ENCODE measurements at places on chromosomes 6 and 20.

GRCh38 chr20:12936524-12936923 lies 72.2 kb upstream of the SPTLC3 start:
- no peak for DNase-seq

- DNase-seq = peak; percentile 20
Observed at GRCh38 chr6:121771937-121772720, 336.7 kb downstream of the GJA1 start.

- no peak for DNase-seq
Observed at GRCh38 chr20:11851646-11852045, 66.0 kb upstream of the BTBD3 start.

GRCh38 chr6:119929121-119929520 lies 579.6 kb upstream of the MAN1A1 start:
- no peak for DNase-seq

GRCh38 chr6:47727391-47727790 lies 29.0 kb downstream of the ADGRF4 start:
- no peak for DNase-seq

- DNase-seq = no peak
Observed at GRCh38 chr6:91476000-91476399, 889.1 kb upstream of the MAP3K7 start.

DNA sequence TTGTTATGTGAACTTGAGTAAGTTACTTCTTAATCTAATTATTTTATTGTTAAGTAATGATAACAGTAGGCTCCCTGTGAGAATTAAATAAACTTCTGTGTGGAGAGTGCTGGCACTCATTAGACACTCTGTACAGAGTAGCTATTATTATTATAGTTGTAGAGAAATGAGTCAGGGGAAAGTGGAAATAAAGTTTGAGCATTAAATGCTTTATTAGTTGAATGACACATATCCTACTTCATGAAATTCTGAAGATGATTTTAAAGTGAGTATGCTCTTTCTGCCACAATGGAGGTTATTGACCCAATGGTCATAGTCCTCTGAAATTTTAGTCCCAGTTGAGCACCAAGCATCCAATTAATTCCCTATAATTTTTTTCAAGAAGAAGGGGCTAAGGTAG lies 5.9 kb downstream of the ECI2 start:
- no peak for DNase-seq

DNA sequence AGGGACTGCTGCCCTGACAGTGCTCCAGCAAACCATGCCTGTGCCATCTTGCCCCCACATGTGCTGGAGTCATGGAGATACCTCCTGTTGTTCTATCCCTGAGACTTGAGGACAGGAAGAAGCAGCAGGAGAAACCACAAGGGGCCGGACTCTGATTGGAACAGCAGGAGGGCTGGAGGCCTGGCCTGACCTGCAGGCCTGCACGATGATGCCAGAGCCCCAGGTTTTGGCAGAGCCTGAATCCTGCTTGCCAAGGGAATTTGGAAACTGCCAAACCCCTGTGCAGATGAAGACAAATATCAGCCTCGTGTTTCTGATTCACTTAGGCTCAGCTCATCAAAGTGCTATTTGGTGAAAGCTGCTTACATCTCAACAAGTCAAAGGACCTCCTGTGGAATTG lies 177.6 kb downstream of the MAFB start:
- no peak for DNase-seq

GRCh38 chr6:118705544-118706491 lies 54.4 kb upstream of the CEP85L start:
- DNase-seq = peak; percentile 47

DNA sequence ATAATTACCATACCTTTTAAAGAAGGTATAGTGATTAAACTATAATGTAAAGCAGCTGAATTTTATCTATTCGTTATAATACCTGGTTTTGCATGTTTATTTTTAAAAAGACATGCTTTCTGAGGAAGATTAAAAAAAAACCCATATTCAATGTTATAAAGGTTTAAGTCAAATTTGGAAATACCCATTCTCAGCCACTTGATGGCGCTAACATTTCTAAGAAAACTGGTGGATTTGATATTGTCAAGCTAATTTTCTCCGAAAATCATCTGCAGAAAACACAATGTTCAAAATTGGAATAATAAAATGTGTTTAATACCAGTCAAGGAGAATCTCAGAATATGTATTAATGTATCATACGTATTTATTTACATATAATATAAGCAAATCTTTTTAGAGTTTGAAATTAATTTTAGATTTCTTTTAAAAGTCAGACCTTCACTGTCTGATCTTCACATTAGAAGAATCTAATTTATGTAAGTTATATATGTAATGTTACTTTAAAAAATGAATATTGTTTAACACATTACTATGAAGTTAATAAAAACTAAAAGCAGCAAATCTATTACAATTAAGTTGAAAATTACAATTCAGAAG lies 35.0 kb downstream of the SHPRH start:
- peak; percentile 27 for DNase-seq

- peak; percentile 46 for DNase-seq
Observed at GRCh38 chr6:25942561-25943147, 12.2 kb upstream of the SLC17A2 start.

DNA sequence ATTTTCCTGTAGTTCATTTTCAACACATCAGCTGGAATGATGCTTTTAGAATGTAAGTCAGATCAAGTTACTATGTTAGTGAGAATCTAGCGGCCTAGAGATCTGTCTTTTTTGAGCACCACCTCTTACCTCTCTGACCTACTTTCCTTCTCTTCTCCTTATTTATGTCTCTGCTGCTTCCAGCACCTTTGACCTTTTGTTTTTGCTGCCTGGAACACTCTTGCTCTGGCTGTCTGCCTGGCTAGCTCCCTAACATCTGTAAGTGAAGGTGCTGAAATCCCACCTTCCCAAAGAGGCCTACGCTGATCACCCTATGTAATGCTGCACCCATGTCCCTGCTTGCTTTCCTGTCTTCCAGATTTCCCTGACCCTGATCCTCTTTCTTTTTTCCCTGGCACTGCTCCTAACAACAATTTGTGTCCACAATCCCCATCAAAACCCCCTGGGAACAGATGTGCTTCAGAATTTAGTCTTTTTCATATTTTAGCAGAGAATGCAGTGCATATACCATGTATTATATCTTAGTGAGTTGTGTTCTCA lies 87.8 kb downstream of the RFPL4B start:
- no peak for DNase-seq

DNA sequence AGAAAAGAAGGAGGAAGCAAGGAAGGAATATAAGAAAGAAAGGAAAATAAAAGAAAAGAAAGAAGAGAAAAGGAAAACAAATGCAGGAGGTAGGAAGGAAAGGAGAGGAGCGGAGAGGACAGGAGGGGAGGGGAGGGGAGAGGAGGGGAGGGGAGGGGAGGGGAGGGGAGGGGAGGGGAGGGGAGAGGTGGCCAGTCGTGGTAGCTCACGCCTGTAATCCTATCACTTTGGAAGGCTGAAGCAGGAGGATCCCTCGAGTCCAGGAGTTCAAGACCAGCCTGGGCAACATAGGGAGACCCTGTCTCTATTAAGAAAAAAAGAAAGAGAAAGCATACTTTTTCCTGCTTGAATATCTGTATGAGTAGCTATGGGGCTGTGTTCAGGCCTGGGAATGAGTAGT lies 46.4 kb upstream of the GCM1 start:
- no peak for DNase-seq

DNA sequence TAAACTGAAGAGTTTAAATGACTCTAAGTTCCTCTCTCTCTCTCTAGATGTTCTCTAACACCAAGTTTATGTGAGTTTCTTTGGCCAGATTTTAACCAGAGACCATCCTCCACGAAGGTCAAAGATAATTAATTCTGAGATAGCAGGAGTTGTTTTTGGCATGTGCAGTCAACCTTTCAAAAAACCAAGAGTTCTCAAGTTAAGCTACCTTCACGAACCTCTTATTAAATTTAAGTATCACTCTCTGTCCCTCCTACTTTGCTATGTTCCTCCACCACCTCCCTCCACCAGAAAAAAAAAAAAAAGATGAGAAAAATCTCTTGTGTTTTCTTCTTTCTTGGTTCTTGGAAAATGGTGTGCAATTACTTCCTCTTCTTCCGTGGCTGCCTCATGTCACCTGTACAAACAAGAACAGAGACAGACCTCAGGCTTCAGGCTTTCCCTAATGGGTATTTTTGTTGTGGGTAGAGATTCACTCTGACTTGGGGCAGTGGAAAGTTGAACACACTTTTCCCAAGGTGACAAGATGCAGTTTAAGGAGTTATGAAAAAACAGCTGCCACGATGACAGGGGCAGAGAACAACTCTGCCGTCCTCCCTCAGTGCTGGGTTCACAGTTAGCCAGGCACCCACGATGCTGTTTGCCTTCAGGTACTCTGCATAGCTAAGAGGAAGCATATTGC lies 64.3 kb downstream of the ADTRP start:
- peak; percentile 52 for DNase-seq

DNA sequence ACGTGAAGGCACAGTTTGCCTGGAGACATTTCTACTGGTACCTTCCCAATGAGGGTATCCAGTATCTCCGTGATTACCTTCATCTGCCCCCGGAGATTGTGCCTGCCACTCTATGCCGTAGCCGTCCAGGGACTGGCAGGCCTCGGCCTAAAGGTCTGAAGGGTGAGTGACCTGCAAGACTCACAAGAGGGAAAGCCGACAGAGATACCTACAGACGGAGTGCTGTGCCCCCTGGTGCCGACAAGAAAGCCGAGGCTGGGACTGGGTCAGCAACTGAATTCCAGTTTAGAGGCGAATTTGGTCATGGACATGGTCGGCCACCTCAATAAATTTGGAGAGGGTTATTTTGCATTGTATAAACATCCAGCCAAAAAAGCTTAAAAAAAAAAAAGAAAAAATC lies 420.3 kb upstream of the FLRT3 start:
- DNase-seq = no peak

GRCh38 chr6:55047451-55048044 lies 126.8 kb upstream of the HCRTR2 start:
- DNase-seq = no peak

DNA sequence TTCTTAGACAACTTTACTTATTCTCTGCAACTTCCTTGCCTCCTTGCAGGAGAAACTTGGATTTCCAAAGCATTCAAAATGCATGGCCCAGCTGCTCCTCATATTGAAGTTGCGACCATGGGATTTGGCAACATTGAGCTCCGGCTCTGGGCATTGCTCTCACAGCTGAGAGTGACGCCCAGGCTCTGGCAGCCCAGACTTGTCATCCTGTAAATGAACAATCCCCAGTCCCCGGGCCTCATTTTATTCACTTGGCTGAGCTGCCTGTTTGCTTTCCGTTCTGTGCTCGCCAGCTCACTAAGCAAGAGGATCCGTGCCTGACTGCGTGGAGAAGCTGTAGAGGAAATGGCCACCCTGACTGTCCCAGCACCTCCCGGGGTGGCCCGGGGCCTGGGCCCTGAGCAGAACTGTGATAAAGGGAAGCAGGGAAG lies 119.5 kb upstream of the CD93 start:
- DNase-seq = no peak

DNA sequence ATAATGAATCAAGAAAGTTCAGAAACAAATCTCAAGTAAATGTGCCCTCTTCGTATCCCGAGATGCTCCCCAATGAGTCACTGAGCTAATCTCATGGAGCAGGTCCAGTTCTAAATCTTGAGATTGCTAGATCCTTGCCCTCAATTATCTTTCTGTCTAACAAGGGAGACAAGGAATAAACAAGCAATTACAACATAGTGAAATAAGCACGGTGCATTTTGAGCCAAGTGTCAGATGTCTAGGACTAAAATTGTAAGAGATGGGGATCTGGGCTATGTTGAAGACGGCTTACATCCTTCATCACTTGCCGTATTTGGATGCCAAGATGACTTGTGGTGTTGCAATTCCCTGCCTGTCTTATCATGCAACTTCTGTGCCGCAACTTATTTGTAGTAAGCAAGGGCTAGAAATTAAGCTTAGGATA lies 56.5 kb upstream of the ADGRF1 start:
- DNase-seq = no peak

DNA sequence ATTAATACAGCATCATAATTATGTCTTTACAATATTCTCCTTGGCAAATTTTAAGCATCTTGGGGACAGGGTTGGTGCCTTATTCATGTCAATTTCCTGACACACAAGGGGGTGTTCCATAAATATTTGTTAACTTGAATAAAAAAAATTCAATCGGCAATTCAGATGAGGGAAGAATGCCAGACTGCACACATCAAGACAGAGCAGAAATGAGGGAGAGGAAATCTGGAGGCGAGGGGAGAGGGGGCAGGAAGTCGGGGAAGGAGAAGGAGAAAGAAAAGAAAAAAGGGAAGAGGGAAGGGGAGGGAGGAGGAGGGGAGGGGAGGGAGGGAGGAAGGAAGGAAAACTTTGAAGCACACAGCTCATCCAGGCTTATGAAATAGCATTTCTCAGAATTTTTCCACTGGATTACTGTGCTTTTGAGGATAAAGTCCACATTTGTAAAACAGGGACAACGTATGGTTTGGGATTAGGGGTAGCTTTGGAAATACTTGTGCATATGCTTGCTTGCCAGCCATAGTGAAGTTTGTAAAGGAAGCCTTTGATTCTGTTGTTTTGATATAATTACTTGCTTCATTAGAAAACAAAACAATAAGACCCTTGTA lies 362.1 kb downstream of the SAMD5 start:
- DNase-seq = no peak

DNA sequence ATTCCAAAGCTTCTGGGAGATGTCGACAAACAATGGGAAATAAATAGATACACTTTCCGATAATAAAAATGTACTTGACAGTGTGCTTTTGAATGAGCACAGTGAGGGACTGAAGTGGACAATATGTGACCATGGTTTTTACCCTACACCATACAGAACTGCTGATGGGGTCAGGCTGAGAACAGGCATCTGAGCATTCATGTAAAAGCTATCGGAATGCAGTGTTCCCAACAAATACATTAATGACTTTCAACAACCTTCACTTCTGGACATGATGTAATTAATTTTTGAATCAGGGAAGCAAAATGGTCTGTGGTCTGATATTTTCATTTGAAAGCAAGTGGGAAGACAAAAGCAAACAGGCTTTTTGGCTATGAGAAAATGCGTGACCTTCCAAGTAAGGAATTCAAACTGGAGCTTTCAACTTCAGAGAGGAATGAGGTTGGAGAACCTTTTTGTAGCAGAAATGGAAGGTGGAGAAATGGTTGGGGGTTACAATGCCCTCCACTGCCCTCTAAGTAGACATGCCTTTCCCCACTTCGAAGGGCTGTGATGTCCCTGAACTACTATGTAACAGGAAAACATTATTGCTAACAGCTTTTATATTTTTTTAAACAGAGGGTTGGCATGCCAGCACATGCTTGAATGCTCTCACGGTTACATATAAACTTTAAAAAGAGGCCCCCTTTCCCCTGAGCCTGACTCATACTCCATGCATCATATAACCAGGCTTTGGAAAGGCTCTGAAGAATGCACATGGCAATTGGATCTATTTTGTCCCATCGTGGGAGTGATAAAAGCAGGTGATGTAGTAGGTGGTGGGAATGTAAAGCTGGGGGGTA lies 203.5 kb upstream of the CITED2 start:
- no peak for DNase-seq
